Muscle of arm (tissue), 14 donors: ENCODE measurements at places on chromosomes 4 and X. TPM values are rescaled to one million over a fixed set of nuclear protein-coding genes. Genes with fewer than 3 reads are reported as not detected.

Gene TMPRSS11F
- not detected for polyA plus RNA-seq

Gene RBM46
- polyA plus RNA-seq = not detected

Gene RIPPLY1
- polyA plus RNA-seq = not detected

Gene SLC10A4
- 0.95 TPM for polyA plus RNA-seq

GRCh38 chr4:572594-572993, 3.5 kb downstream of the TMEM271 start:
- DNase-seq = no peak

- no peak for DNase-seq
These were observed 12.2 kb upstream of the RBPJ start for GRCh38 chr4:26308568-26308967.

DNA sequence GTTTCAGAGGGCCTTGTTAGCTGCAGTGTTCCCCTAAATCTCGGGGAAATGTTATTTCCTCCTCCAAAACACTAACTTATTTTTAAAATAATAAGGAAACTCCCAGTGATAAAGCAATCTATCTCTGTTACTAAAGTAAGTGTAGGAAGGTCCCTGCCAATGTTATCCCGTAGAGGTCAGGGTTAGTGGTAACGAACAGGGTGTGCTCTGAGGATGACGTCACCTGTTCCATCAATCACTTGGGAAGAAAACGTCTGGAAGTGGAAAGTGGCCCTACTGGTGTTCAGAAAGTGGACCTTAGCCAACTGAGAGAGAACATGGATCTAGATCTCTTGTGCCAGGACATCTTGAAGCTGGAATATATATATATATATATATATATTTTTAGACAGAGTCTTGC, 249.5 kb downstream of the BCOR start:
- DNase-seq = no peak

GRCh38 chr4:128334256-128334655, 46.6 kb upstream of the PGRMC2 start:
- DNase-seq = no peak
